Putamen (tissue), 1 donor: ENCODE measurements at places on chromosomes 5 and 9.
A peak's percentile ranks its signal among the peaks of the same experiment; 100 is the strongest.

- DNase-seq: no peak
Measured at GRCh38 chr5:159184236-159184635, 25.1 kb downstream of the RNF145 start.

DNA sequence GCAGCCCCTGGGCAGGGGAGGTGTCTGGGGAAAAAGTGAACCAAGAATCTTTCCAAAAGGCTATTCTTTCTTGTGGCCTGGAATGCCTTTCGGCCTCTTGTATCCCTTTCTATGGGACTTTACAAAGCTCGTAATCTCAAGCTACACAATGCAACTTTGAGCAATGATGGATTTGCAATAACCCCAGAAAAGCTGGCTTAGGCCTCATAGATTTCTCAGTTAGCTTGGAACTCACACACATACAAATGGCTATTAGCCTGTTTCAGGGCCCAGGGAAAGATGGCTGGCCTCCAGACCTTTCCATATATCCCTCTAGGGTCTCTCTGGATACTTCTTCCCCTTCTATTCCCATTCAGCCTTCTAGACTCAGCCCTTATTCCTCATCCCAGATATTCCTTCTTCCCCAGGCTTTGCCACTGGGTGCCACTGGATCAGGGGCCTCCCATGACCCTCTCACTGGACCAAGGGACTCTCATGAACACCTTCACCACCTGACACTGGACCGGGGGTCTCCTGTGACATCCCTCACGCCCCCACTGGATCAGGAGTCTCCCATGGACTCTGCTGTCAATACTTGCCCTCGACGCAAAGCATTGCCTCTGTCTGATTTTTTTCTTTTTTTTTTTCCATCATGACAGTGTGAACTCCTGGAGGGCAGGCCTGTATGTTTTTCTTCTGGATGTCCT is 59.5 kb downstream of the RAD23B start:
- DNase-seq: no peak

DNA sequence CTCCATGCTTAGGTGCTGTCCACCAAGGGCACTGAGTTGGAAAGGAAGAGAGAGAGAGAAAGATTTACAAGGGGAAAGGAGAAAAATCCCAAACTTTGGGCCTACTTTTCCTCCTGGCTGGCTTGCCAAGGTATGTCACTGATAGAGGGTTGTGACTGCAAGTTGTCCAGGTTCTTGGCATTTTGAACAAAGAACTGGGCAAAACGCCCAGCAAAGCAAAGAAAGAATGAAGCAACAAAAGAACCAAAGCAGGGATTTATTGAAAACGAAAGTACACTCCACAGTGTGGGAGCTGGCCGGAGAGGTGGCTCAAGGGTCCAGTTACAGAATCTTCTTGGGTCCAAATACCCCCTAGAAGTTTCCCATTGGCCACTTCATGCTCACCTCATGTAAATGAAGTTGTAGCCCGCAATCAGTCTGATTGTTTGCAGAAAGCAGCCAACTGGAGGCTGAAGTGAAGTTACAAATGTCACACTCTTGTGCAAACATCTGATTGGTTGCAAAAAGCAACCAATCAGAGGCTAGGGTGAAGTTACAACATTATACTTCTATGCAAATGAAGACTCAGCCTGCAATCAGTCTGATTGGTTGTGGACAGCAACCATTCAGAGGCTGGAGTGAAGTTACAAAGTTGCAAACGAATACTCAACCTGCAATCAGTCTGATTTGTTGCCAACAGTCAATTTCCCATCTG is 263.5 kb downstream of the YTHDC2 start:
- DNase-seq: no peak

DNA sequence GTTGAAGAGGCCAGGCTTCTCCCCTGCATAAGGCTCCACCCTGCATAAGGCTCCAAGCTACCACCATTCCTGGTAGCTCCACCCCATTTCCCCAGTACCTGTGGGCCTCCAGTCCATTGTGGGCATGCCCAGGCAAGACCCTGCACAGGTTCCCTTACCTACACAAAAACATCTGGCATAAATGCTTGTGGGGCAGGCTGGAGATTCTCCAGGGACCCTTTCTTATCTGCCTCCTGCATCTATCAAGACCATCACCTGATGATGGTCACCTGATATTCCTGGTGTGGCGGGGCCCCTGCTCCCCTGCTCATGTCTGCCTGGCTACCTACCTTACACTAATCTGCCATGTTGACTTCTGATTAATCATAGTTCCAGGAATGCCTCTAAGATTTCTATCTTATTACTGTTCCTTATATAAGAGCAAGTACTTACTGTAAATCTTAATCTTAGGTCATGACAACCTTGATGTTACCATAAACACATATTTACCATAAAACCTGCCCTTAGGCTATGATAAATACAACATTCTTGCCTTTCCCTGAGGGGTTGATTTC is 41.0 kb downstream of the FGD3 start:
- DNase-seq: no peak

- no peak for DNase-seq
Measured at GRCh38 chr5:76556511-76557221, 66.5 kb downstream of the F2RL2 start.

DNA sequence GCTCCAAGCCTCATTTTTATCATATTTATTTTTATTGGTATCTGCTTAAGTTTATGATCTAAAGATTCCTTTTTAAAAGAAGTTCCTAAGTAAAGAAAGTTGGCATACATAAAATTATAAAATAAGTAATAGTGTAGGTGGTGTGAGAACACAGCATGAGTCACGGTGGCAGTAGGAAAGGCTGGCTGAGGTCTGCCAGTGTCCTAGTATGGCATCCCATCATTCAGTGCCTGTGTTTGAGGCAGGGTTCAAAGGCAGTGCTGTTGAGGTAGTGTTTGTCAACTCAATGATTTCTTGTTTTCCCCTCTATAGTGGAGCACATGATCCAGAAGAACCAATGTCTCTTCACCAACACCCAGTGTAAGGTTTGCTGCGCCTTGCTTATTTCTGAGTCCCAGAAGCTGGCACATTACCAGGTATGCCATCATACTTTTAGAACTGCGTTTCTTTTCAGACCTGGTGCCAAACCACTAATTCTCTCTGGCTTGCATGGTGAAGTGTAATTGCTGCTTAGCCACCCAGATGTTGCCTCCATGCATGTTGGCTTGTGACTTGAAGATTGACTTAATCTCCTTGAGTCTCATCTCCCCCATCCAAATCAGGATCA is 18.4 kb downstream of the ZNF346 start:
- no peak for DNase-seq

DNA sequence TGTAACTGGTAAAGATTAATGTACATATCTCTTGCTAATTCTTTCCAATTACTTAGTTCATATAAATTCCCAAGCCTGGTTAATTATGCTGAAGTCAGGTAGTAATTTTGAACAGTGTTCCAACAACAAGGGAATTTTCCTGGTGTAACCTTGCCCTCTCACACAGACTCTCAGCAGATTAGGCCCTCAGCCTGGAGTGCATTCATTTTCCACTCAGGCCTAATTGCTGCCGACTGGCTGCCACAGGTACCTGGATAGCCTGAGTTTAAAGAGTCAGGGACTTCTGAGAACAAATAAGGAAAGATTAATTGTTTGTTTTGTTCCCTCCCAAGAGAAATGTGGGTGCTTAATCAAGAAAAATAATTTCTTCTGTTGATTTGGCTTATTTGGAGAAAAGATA is 71.4 kb downstream of the PPIC start:
- DNase-seq: no peak

GRCh38 chr9:35172878-35173277 is 11.1 kb downstream of the UNC13B start:
- no peak for DNase-seq

DNA sequence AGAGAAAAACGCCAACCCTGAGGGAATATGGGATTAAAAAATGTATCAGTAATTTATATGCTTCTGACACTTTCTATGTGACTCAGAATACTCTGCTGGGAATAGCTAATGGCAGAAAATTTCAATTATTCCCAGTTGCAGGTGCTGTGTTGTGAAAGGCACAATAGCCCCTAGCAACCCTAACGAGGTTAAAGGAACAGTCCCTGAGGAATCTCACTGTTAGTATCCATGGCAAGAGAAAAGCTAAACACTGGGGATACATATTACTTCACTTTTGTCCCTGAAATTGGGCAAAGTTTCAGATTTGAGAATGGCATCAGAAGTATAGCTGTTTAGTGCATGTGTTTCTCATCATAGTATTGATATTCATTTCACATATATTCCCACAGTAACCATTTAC is 555.0 kb downstream of the RAB3C start:
- no peak for DNase-seq

GRCh38 chr9:78035383-78035993 is 3.9 kb upstream of the GNAQ start:
- DNase-seq: peak; percentile 88

DNA sequence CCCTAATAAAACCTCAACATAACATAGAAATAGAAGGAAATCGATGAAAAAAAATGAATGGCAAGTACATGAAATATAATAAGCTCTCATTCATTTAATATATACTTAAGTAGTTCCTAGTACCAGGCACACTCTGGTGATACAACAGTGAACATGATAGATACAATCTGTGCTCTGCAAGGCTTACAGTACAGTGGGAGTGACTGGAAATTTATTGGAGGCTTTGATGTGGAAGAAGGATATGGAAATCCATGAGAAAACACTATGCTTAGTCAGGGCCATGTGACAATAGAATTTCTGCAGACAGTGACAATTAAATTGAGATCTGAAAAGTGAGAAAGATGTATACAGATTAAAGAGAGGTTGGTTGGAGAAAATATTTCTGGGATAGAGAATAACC is 32.0 kb upstream of the IL33 start:
- DNase-seq: no peak

- DNase-seq: no peak
Measured at GRCh38 chr9:100670719-100671118, 92.8 kb downstream of the CAVIN4 start.

- no peak for DNase-seq
Measured at GRCh38 chr9:135926402-135927194, 19.3 kb upstream of the CAMSAP1 start.

- DNase-seq: no peak
Measured at GRCh38 chr5:121910036-121910435, 51.7 kb upstream of the SRFBP1 start.

DNA sequence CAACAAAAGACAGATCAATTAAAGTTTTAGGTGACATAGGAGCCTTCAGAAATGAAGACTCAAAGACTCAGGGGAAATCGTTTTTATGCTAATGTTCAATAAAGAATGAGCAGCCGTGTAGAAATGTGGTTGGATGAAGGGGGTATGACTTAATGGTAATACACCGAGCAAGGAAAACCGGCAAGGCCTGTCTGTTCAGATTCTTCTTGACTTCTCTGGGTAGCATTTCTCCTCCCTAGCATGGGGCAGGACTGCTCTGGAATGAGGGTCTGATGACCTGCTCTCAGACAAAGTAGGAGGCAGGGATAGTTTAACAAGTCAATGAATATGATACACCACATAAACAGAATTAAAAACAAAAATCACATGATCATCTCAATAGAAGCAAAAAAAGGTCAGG is 487.4 kb downstream of the ZNF608 start:
- no peak for DNase-seq

DNA sequence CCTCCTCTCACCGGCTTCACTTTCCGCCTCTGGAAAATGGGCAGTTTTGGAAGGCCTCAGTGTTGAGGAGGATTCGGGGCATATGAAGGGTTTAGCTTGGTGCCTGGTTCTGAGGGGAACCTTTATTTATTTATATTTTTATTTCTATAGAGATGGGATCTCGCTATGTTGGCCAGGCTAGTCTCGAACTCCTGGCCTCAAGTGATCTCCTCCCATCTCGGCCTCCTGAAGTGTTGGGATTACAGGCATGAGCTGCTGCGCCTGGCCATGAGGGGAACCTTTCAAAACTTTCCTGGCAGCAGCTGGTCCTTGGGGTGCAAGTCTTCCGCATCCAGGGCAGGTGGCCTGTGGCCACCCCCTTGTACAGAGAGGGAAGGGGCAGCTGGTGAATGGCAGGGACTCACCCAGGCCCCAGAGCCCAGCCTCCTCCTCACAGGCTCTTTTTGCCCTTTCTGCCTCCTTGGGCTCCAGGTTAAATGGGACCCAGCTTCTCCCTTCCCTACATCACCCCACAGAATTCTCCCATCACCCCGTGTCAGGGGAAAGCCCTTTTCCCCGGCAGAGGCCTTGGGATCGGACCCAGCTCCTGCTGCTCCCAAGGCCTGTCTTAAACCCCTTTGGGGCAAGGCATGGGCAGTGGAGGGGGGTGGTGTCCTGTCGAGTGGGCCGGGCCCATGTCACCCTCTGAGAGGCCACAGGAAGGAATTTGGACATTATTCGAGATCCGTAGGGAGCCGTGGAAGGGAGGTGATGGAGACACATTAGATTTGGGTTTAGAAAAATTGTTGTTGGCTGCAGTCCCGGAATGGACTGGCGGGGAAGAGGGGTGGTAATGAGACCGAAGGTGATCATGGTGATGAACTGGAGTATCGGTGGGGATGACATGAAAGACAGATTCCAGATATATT is 5.9 kb downstream of the NCS1 start:
- no peak for DNase-seq

- DNase-seq: no peak
Measured at GRCh38 chr9:23322392-23322791, 503.6 kb downstream of the ELAVL2 start.

DNA sequence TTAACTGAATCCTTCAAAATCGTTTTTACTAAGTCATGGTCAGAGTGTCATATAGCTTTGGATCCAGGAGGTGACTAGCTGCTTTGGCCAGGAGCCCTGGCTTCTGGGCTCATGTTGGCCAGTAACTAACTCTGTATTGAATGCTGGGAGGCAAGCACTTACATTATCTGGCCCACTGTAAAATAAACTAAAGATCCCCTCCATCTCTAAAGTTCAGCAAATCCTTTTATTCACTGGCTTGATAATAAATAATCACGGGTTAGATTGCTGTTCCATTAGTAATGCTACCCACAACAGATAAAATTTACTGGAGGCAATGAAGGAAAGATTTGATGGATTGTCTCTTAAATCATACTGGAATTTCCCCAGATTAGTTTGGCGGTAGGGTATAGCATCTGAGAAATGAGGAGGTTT is 382.2 kb upstream of the TLE4 start:
- DNase-seq: no peak

DNA sequence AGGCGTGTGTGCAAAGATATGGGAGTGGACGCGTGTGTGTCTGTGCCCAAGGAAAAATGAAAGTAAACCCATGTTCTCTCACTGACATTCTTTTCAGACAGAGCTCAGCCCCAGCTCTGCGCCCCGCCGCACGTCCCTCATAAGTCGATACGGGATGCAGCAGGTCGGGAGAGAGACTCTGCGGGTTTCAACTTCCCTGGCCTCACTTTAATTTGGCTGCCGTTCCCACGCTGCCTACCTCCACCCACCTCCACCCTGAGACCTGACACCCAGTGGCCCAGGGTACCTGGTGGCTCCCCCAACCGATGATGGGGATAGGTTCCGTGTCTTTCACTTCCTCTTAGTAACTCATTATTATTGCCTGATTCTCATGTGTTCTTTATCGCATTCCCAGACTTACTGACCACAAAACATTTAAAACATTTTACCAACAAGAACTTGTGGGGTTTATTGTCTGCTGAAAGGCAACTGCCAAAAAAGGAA is 19.4 kb downstream of the LHX2 start:
- DNase-seq: no peak

- DNase-seq: no peak
Measured at GRCh38 chr5:135230251-135230925, 168.6 kb downstream of the MACROH2A1 start.
